Kidney tubule cell (primary cell): ENCODE measurements at places on chromosomes 13 and 19.

DNA sequence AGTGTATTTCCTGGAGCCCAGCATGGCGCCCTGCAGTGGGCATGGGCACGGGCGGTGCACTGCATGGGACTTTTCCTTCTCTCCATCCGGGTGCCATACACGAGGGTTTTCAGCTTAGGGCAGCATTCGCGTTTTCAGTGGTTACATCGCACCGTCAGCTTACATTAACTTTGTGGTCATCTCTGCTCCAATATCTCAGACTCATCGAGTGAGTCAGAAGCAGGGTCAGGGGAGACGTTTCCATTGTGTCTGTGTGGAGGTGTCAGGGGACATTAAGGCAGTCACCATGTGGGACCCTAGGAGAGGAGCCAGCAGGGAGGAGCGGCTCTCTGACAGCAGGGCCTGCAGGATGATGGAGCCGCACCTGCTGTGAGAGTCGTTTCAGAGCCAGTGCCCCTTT lies 541.0 kb downstream of the FGF9 start:
- no peak for DNase-seq

DNA sequence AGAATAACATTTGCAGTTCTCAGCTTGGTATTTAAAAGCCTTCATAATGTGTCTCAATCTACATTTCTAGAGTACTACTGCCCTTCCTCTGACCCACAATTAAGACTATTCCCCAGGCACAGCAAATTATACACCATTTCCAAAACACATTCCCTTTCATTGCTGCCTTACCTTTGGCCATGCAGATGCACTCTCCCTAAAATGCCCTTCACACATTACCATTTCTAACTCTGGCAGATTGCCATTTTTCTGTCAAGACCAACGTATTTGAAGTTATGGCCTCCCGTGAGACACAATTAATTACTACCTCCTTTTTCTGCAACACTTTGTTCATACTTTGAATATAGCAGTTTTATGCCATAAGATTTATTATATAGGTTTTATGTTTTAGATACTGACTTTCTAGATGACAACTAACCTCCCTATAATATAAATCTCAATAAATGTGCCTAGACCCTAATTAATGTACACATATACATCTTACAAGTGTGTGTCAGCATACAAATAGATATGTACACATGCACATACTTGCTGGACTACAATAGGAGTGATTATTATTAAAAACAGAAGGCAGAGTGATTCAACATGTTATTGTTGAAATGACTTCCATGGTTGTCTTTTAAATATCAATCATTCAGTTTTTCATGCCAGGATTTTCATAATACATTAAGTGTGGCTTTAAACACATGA lies 2902.5 kb downstream of the PCDH9 start:
- DNase-seq = no peak

- DNase-seq = peak; percentile 66
Observed at GRCh38 chr13:70310396-70311119, 202.3 kb upstream of the KLHL1 start.

- no peak for DNase-seq
Observed at GRCh38 chr13:91389186-91389585, 9.2 kb upstream of the GPC5 start.

DNA sequence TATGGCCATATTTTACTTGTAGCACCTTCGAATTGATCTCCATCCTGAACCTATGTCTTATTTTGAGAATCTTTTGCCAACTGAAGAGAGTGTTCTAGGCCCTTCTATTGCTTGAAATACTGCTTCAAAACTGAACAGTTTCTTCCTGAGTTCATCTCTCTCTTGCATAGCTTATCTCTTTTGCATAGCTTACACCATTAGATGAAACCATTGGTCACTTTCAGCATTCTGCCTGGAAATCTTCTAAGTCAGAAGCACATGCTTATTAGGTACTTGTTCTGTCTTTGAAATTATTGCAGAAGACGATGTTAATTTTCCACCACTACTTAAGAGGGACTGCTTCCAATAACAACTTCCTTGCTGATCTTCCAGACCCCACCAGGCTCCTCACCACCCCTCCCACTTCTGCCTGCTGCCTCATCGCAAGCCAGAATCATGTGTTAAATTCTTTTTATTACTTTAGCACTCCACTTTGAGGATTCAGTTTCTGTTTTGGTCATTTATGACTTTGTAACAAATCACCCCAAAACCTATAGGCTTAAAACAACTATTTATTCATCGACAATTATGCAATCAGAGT lies 122.4 kb upstream of the MAB21L1 start:
- no peak for DNase-seq

- peak; percentile 91 for DNase-seq
Observed at GRCh38 chr19:45817010-45817724, 2.1 kb upstream of the RSPH6A start.

GRCh38 chr13:29815336-29815735 lies 35.1 kb downstream of the UBL3 start:
- no peak for DNase-seq

DNA sequence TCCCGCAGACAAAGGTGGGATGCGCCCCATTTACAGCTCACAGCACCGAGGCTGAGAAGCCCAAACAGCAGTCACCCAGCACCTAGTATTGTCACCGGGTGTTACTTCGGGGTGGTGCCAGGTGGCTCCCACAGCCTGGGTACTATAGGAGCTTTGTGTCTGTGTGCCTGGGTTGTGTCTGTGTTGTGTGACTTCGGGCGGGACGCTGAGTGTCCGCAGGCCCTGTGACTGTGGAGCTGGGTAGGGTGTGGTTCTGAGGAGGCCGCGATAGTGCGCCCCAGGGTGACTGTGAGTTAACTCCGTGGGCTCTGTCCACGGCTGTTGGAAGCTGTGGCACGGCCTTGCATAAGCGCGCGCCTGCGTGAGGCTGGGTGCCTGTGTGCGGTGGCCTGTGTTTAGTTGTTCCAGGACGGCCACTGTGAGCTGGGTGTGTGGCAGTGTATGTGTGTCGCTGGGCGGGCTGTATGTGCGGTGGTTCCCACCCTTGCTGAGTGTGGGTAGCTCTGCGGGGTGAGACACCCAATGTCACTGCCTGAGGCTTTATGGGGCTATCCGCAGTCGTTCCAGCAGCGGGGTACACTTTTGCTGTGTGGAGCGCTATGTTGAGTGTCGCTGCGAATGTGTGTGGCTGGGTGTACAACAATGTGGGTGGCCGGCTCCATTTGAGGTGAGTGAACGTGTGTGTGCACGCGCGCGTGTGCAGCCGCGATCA lies 559 bp upstream of the SSBP4 start:
- no peak for DNase-seq

- DNase-seq = no peak
Observed at GRCh38 chr13:95115525-95115924, 185.7 kb downstream of the ABCC4 start.
